ENCODE measurements at places on chromosomes 1 and 21. TPM values are rescaled to one million over a fixed set of nuclear protein-coding genes. Genes with fewer than 3 reads are reported as not detected.

DNA sequence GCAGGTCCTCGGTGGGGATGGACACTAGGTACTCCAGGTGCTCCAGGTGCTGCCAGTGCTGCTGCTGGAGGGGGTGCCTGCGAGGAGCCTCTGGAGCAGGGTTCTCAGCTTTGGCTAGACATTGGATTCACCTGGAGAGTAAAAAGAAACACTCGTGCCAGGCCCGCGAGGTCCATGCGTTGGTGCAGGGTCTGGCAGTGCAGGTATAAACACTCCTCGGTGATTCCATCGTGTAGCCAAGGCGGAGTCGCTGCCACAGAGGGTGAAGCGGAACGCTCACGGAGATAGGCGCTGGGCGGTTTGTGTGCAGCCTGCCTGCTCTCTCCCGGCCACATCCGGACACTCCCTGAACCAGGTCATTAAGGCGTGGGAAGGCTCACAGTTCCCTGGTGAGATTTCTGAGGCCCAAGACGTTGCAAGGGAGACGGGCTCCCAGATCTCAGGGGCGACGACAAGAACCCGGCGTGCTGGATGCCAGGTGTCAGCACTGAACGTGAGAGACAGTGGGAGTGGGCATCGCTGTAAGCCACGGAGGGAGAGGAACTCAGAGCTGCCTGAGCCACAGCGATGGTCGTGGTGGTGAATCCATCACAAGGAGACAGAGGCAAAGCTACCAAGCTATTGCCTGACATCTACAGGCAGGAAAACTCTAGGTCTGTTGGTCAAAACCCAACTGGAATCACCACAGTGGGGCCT lies 17.2 kb upstream of the SUMO3 start:
- no peak overlapping the region for H3K27ac ChIP-seq
- DNase-seq, result no peak
- H3K36me3 ChIP-seq, result no peaks in the 10 kb centered on the region
- H3K4me1 ChIP-seq, result peaks cover 6% of the 10 kb centered on the region
- no peak overlapping the region for H3K4me3 ChIP-seq

DNA sequence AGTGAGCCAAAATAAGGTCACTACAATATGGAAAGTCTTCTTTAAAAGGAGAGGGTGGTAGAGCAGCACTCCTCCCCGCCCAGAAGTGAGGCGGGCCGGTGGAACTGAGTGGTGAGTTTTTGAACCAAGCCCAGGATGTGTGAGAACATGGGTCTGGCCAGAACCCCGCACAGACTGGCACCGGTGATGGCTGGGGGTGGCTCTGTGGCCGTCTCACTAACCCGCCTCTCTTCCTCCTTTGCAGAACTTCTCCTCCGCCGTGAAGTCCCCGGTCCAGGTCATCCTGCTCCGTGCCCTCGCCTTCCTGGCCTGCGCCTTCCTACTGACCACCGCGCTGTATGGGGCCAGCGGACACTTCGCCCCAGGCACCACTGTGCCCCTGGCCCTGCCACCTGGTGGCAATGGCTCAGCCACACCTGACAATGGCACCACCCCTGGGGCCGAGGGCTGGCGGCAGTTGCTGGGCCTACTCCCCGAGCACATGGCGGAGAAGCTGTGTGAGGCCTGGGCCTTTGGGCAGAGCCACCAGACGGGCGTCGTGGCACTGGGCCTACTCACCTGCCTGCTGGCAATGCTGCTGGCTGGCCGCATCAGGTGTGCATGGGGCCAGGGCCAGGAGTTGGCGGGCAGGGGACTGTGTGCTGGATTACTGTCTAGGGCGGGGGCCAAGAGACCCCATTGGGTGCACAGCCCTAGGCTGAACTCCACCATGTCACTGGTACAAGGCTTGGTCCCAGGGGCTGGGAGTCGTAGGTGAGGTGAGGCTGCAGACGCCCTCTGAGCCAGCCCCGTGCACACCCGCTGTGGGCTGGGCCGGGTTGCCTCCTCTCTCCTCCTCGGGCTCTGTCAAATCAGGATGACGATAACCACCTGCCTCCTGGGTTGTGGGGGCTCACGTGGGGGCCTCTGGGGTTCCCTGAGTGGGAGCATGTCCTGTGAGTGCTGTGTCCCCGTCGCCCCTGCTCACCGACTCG lies 12.4 kb downstream of the TMEM201 start:
- H3K4me3 ChIP-seq, result no peak overlapping the region
- H3K36me3 ChIP-seq, result peaks cover 15% of the 10 kb centered on the region
- H3K4me1 ChIP-seq, result no peaks in the 10 kb centered on the region
- DNase-seq, result no peak
- H3K27ac ChIP-seq, result no peak overlapping the region

GRCh38 chr1:36446271-36446670 lies 4.0 kb downstream of the OSCP1 start:
- DNase-seq, result peak; percentile 77
- H3K36me3 ChIP-seq, result no peaks in the 10 kb centered on the region
- H3K27me3 ChIP-seq, result peaks cover 6% of the 10 kb centered on the region
- no peak overlapping the region for H3K4me3 ChIP-seq
- H3K4me1 ChIP-seq, result peaks cover 15% of the 10 kb centered on the region

Gene DMBX1
- not detected for total RNA-seq

Gene MROH9
- not detected for total RNA-seq

Measured in activated CD4-positive, alpha-beta T cell treated with anti-CD3 and anti-CD28 coated beads, Interleukin-2, amount 10 ng/mL, durations not matched to agents 24 days and 14 days (primary cell).